ENCODE measurements at places on chromosomes 2 and 18. TPM values are rescaled to one million over a fixed set of nuclear protein-coding genes. Genes with fewer than 3 reads are reported as not detected.

Gene WDR33
- 22.3 TPM for total RNA-seq

Gene NEU2
- not detected for total RNA-seq

GRCh38 chr18:58580078-58580477 lies 48.8 kb downstream of the ALPK2 start:
- DNase-seq = no peak

DNA sequence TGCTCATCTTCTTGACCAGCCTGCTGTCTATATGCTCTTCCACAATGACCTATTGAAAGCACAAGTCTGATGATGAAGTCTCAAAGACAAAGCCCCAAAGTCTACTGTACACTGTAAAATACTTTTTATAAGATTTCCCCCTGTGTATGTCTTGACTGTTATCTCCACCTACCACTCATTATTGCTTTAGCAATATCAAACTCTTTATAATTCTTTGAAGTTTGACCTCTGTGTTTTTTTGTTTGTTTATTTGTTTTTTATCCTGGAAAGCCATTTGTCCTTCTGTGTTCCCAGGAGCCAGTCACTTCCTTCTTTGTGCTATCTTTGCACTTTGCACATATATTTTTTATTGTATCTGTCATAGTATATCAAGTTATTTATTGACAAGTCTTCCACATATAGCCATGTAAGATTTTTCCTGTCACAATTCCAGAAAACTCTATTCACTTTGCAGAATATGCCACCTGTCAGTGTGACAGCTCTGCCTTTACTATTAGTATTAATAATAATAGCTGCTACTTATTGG lies 66.3 kb downstream of the RND3 start:
- no peak for DNase-seq

DNA sequence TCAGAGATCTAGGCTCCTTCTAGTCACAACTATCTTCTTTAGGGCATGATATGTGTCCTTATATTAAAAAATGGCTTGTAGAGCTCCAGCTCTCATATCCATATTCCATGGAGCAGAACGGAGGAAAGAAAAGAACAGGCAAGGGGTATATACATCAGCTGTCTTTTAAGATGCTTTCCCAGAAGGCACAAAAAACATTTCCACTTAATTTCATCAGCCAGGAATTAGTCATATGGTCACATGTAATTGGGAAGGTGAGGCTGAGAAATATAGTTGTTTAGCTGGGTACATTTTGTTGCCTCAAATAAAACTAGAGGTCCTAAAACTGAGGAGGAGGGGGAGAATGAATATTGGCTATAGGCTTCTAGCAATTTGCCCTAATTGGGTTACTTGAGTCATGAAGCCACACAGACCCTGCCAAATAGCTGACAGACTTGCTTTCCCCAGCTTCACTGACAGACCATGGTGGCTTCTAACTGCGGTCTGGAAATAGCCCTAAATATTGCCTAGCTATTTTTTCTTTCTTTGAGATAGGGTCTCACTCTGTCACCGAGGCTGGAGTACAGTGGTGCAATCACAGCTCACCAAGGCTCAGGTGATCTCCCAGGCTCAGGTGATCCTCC lies 20.0 kb downstream of the MAIP1 start:
- DNase-seq = no peak

GRCh38 chr2:144666032-144666431 lies 146.1 kb upstream of the ZEB2 start:
- DNase-seq = no peak

DNA sequence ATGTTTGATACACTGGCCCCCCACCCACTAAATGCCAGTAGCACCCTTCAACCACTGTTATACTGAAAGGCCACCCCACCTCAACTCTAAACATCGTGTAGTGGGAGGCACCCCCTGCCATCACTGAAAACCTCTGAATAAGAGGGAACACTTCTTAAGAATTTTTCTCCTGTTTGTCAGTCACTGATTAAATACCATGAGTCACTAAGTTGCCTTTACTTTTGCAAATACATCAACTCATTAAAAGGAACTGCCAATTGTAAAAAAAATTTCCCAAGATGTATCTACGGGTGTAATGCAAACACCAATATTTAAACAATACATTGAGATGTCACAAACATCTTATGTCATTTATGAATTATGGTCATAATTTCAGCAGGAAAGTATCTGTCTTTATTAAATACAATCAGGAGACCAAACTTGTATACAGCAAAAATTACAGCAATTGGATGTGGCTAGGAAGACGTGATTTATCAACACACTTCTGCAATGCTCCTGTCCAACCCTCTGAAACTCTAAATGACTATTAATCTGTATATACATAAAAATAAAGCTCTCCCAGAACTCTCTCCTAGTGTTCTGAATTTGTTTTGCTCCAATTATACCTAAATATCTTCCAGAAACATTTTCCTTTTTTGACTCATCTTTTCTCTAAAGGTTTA lies 144.1 kb upstream of the STK17B start:
- no peak for DNase-seq

DNA sequence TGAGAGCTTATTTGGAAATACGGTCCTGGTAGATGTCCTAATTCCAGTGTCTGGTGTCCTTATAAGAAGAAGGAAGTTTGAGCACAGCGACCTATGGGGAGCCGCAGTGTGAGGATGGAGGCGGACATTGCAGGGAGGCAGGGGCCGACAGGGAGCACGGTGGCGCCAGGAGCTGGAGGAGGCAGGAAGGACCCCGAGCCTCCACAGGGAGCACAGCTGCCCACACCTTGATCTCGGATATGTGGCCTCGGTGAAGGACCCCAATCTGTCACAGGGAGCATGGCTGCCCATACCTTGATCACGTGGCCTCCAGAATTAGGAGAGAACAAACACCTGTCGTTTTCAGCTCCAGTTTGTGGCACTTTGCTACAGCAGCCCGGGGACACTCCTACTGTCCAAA lies 461.6 kb upstream of the SALL3 start:
- DNase-seq = no peak

DNA sequence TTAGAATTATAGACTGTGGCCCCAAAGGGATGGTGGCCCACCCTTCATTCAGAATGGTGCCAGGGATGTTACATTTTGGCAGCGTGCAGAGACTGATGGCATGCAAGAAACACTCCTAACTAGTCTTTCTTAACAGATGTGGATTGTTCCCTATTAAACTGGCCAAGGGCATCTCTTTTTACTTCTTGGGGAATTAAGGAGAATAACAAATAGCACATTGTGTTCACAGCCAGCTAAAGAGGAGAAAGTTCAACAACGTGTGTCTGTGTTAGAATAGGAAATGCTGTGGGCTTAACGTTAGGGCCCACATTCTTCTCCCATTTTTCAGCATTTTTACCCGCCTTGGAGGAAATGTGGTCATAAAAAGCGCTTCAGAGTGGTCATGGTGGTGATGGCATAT lies 404.8 kb downstream of the CDH2 start:
- DNase-seq = no peak

DNA sequence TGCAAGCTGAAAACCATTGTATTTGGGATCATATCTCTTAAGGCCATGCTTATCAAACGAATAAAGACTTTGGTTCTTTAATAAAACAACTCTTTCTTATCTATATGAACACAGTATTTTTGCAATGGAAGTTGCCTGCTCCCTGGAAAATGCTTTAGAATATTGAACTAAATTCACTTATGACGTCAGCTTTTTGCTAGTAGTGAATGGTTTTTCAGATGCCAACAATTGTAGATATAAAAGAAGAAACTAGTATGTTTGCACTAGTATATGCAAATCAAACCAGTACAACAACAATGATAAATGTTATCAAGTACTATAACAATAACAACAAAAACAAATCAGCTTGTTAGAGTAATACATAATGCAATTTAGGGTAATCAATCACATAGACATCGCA lies 1462.9 kb downstream of the SUCLG1 start:
- DNase-seq = no peak

DNA sequence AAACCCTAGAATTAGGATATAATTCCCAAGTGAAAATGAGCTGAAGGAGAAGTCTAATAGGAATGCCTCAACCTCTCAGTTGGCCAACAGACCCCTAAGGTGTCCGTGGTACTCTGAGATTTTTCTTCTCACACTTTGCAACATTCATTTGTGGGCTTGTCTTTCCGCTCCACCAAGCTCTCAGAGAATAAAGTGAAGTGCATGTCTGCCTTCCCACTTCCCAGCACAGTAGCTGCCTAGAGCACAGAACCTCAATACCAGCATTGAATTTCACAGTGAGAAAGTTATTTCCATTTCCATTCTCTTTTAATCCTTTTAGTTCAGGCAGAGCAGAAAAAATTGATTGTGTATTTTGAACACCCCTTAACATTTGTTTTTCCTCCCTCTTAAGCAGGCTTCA lies 451.8 kb downstream of the TGIF1 start:
- no peak for DNase-seq
